ENCODE measurements at places on chromosomes 6 and 20.

- no peak for DNase-seq
Measured at GRCh38 chr6:4612636-4613171, 163.5 kb upstream of the CDYL start.

- DNase-seq = no peak
Measured at GRCh38 chr6:47076422-47077344, 34.6 kb upstream of the ADGRF1 start.

- no peak for DNase-seq
Measured at GRCh38 chr20:38231531-38232121, 28.9 kb downstream of the KIAA1755 start.

DNA sequence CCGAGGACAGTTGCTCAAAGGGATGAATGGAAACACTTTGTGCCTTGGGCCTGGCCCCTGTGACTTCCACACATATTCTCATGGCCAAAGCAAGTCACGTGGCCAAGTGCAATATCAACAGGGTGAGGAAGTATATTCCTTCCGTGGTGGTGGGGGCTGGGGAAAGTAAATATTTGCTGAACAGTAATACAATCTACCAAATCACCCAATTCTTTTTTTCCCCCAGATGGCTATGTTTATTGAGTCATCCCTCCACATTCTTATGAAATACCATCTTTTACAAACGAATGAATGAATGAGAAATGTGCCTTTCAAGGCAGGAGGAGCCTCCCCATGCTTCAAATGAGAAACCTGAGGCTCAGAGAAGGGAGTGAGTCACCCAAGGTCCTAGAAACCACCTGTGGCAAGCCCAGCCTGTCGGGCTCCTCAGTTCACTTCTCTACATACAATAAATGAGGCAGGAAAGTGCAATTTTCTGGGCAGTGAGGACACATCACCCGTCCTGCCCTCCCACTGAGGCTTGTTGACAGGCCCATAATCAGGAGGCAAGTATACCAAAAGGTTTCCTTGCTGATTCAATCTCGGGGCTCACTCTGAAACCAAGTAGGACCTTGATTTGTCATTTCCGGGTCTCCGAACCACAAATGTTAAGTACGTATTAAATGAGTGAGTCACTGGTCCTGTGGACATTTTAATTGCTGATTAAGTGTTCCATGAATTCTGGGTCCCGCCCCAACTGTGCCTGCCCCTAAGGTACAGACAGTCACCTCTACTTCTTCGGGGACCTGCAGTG is 25.3 kb upstream of the TOP1 start:
- DNase-seq = peak; percentile 92

- DNase-seq = peak; percentile 13
Measured at GRCh38 chr6:13512900-13513299, 25.5 kb upstream of the GFOD1 start.

DNA sequence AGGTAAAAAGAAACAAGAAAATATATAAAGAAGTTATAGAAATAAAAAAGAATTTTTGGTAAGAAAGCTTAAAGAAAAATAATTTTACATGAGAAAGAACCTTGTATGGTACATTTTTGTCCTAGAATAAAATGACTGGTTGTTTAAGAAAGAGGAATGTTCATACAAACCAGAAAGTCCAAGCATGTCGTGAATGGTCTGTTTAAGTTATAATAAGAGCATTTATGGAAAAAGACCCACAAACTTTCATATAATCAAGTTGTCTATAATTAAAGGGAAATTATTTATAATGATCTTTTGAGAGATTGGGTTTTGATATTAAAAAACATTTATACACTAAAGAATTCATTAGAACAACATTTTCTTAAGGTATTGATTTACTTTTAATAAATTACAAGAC is 27.8 kb upstream of the FAM110A start:
- DNase-seq = no peak

- peak; percentile 26 for DNase-seq
Measured at GRCh38 chr6:107124934-107125348, 9.6 kb upstream of the BEND3 start.

GRCh38 chr6:167475947-167476346 is 151.1 kb downstream of the TTLL2 start:
- no peak for DNase-seq

DNA sequence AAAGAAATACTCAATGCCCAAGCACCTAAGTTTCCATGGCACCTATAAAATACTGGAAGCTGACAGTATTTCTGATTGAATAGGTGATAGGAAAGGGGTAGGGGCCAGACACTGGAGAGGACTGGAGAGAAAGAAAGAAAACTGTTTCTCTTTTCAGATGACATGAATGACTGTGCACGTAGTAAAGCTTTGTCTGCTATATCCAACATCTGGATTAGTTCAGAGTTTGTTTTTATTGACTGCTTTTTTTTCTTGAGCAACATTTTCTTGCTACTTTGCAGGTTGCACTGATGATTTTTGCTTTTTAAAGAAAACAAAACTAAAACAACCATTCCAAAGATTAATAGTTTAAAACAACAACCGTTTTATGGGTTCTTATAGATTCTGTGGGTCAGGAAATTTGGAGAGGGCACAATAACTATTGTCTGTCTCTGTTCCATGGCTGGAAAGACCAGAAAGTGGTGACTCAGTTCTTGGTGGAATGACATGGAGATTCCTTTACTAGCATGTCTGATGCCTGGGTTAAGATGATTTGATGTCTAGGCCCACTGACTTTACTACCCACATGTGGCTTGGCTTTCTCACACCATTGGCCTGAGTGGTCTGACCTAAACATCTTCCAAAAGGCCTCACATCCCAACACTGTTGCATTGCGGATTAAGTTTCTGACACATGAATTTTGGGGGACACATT is 12.2 kb upstream of the LRP11 start:
- no peak for DNase-seq

DNA sequence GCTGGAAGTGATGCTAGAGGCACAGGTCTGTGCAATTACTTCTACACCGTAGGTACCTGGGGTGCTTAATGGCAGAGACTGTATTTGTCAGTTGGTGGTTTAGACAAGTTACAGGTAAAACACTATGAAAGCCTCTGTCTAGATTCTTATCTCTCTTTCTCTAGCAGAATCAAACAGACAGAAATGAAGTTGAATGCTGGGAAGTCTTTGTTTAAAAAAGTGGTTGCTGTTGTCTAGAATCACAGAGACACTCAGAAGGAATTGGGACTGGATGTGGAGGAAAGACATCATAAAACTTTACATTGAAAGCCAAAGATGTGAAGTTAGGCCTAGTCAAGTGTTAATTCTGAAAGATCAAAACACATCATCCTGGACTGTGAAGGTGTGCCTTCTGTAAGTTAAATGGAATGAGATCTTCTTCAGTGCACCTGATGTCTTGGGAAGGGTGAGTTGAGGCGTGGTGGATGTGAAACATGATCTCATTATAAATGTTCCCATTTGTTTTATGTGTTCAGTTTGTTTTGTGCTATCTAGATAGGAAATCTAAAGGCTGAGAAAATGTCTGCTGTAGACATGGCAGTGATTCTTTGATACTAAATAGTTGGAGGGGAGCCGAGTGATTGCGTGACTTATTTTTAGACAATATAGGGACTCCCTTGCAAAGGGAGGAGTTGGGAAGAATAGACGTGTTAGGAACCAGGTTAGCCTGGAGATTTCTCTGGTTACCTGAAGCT is 290.2 kb downstream of the SOX4 start:
- DNase-seq = no peak

DNA sequence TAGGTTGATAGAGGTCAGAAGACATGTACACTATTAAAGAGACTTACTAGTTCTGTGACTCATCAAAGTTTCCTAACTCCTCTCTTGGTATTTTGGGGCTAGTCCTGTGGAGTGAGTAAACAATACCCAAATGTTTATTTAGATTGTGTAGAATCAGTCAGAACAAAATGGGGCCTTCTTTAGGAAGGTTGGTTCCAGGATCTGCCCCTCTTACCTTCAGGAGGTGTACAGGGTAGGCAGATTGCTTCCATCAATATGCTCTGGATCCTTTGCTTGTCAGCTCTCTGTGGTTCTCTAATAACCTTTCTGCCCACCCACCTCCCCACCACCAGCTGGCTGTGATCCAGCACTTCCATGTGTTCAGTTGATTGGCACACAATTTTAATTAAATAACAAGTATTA is 107.0 kb downstream of the POPDC3 start:
- no peak for DNase-seq

- DNase-seq = no peak
Measured at GRCh38 chr6:168525114-168525513, 84.1 kb downstream of the SMOC2 start.

DNA sequence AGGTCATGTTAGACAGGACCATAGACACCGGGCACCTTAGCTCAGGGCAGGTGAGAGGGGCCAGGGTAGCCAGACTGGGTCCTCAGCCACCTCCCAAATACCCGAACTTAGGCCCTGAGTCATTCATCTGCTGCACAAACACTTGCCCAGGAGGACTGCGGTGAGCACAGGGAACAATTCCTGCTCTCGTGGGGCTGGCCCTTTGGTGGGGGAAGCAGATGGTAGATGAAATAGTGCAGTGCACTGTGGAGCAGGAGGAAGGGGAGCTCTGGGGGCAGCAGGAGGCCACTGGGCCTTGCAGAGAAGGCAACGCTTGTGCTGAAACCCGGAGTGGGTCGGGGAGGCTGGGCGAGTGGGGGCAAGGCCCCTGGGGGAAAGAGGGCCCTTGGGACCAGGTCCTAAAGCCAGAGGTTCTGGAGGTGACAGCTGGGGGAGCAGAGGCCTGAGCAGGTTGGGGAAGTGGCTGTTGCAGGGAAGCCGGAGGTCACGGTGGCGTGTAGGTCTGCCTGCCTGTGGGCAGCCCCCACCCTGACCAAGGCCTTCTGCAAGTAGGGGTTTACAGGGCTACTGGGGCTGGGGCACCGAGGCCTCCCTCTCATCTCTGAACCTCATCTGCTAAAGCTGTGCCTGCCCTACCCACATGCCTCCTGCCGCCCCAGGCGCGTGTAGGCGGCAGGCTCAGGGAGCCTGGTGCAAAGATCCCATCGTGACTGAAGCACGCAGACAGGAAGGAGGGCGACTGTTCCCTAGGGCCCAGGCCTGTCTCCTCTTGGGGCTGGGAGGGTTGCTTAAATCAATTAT is 4.7 kb upstream of the NPBWR2 start:
- no peak for DNase-seq

GRCh38 chr20:45229264-45230056 is 8.3 kb downstream of the SEMG2 start:
- peak; percentile 88 for DNase-seq

DNA sequence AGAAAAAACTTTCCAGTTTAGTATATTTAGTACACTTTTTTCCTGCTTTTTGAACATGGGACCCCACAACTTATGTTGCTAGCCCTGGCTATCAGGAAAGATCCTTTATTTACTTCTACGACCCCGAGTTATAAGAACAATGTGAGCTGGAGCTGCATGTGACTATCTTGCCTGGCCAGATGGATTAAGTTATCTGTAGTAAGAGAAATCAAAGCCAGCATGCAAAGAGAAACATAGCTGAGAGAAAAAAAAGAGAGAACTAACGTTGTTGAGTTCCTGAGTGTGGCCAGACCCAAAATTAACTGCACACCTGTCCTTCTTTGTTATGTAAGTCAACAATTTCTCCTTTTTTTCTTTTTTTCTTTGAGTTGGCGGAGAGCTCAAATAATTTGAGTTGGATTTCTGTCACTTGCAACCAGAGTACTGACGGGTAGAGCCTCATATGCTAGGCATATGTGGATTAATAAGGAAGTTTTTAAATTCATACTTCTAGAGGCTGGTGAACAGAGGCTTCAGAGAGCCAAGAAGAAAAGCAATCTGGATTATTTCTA is 219.5 kb downstream of the HACE1 start:
- DNase-seq = no peak

- DNase-seq = no peak
Measured at GRCh38 chr6:87798393-87799278, 96.6 kb upstream of the AKIRIN2 start.

DNA sequence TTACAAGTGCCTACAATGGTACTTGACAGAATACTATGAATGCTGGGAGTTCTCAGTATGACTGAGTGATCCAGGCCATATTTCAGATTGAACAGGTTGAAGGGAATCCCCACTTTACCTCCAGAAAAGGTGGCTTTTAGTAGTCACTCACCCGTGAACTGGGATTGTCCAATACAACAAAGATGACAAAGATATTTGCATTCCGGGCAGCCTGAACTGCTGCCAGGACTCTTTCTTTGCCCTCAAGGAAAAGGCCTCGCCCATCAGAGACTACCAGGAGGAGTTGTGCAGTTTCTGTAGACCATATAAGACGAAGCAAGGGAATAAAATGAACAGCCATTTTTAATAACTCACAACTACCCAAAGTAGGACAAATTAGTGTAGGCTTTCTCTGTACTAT is 6.3 kb upstream of the LYRM2 start:
- DNase-seq = no peak

DNA sequence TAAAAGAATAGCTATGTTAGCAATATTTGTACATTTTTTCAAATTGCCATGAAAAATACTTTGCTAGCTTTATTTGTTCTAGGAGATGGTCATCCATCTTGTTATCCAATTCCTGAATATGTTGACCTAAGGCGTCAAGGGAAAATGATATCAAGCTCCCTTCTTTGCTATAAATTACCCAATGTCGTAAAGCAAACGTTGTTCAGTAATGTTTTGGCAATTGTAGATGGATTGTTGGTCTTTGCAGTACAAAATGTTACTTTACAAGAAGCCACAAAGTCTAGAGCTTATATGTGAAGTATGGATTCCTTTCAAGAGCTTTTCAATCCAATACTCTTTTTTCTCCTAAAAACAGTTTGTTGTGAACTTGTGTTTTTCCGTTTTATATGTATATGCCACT is 3.3 kb downstream of the NCR2 start:
- no peak for DNase-seq

DNA sequence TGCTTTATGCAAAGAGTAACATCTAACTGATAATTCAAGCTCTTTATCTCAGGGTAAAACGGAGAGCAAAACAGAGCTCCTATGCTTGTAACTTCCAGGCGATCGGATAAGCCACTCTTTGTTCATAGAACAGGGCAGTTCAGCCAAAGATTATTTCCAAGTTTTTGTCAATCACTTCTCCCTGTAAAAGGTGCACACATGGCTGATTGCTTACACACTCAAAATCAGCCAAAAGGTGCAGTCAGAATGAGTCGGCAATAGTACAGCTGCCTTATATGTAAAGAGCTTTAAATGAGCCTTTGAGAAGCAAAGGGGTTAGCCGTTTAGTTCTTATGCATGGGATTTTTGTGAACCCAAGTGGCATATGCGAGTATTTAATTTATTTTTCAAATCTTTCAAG is 449.6 kb upstream of the POU3F2 start:
- DNase-seq = no peak

GRCh38 chr6:30007132-30007764 is 53.8 kb upstream of the POLR1H start:
- DNase-seq = peak; percentile 66

- DNase-seq = no peak
Measured at GRCh38 chr6:101403216-101403945, 9.9 kb downstream of the GRIK2 start.
